ENCODE measurements at places on chromosomes 3 and 15. TPM values are rescaled to one million over a fixed set of nuclear protein-coding genes. Genes with fewer than 3 reads are reported as not detected.

GRCh38 chr3:146974001-146974400, 368.9 kb upstream of the PLSCR5 start:
- no peak for DNase-seq

The ZIC1 gene
- not detected for total RNA-seq

- no peak for DNase-seq
Observed at GRCh38 chr3:13654330-13655060, 105.6 kb downstream of the FBLN2 start.

The CLDN11 gene
- 0.39 TPM for total RNA-seq

- no peak for DNase-seq
Observed at GRCh38 chr15:96268442-96269204, 61.9 kb upstream of the NR2F2 start.

- DNase-seq = no peak
Observed at GRCh38 chr3:135751991-135752390, 213.5 kb upstream of the PPP2R3A start.

All from natural killer cell (primary cell).